ENCODE measurements at places on chromosomes 2 and 18. TPM values are rescaled to one million over a fixed set of nuclear protein-coding genes. Genes with fewer than 3 reads are reported as not detected.

DNA sequence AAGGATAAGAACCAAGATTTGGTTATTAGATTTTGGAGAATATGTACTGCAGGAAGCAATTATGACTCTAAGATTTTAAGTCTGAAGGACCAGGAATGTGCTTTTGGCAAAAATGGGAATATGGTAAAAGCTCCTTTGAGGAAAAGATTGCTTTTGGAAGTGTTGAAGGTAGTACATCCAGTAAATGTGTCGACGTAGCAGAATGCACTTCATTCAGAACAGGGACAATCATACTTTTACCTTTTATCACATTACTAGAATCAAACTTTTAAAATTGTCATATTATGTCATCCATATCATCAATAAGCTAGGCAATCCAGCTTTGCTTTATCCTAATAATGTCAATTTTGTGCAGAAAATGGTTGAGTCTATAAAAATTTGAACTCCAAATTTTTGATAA, 74.3 kb upstream of the MSTN start:
- DNase-seq: no peak

DNA sequence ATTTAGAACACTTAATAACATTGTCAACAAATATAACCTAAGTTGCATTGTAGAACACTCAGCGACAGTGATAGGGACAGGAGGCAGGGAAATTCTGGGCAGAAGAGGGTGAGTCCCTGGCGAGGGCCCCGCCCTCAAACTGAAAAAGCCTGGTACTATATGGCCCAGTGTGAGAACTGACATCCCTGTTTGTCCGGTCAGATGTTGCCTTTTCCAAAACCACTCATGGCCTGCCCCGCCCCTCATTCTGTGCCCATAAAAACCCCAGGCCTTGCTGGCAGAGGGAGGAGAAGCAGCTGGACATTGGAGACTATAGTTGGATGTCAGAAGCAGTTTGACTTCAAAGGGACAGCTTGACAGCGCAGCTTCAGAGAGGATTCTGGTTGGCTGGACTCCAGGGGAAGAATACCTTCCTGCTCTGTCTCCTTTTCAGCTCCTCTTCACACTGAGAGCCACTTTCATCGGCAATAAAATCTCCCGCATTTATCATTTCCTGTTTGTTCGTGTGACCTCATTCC, 47.0 kb downstream of the FAM117B start:
- DNase-seq: no peak

GRCh38 chr2:44869761-44870160, 71.7 kb upstream of the SIX3 start:
- DNase-seq: no peak

C2orf78 gene
- total RNA-seq: not detected

GRCh38 chr2:128967646-128968045, 649.0 kb upstream of the HS6ST1 start:
- no peak for DNase-seq

DNA sequence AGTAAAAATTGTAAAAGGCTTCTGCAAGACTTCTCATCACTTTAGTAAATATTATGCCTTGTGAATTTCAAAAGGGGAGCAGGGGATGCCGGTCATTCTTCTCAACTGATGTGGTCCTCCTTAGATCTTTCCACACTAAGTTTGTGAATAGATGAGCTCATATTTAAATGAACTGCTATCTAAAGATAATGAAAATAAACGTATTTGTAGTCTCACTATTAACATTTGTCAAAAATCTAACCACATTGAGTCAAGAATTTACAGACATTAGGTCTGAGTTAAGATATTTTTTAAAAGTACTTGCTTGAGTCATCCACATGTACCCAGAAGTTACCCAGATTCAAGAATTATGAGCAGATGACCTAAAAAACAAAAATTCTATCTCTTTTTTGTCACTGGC, 6.5 kb downstream of the PRPF40A start:
- no peak for DNase-seq

CCDC141 gene
- 5.6 TPM for total RNA-seq

- DNase-seq: no peak
Observed at GRCh38 chr2:101305035-101305434, 3.5 kb downstream of the RNF149 start.

GRCh38 chr2:86556508-86556907, 6.7 kb downstream of the CHMP3 start:
- DNase-seq: no peak

INPP5D gene
- 38.7 TPM for total RNA-seq

GRCh38 chr2:134201533-134201932, 52.3 kb upstream of the MGAT5 start:
- DNase-seq: no peak

FOSL2 gene
- total RNA-seq: 39.4 TPM

- DNase-seq: no peak
Observed at GRCh38 chr2:181077128-181077709, 96.8 kb downstream of the UBE2E3 start.

DNA sequence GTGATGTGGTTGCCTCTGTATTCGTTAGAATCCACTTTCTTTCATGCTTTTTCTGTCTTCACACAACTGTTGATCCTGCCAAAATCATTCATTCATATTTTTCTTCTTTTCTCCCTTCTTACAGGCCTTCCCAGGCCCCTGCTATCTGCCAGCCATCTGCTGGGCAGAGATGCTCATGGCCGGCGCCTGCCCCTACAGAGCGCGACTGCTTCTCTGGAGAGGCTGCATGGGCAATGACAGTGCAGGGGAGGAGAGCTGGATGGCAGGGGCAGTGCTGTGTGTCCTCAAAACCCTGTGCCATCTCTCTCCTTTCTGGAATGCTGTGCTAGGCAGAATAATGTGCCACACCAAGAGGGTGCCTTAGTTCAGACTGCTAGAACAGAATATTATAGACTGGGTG, 125.2 kb downstream of the INHBB start:
- no peak for DNase-seq

- no peak for DNase-seq
Observed at GRCh38 chr2:222960126-222960525, 91.9 kb upstream of the KCNE4 start.

SLC5A6 gene
- 74.2 TPM for total RNA-seq

Data from activated naive CD8-positive, alpha-beta T cell treated with anti-CD3 and anti-CD28 coated beads for 36 hours (primary cell).